ENCODE measurements at places on chromosomes 7 and 10.

- DNase-seq, result no peak
Measured at GRCh38 chr10:110758898-110759297, 112.8 kb upstream of the PDCD4 start.

DNA sequence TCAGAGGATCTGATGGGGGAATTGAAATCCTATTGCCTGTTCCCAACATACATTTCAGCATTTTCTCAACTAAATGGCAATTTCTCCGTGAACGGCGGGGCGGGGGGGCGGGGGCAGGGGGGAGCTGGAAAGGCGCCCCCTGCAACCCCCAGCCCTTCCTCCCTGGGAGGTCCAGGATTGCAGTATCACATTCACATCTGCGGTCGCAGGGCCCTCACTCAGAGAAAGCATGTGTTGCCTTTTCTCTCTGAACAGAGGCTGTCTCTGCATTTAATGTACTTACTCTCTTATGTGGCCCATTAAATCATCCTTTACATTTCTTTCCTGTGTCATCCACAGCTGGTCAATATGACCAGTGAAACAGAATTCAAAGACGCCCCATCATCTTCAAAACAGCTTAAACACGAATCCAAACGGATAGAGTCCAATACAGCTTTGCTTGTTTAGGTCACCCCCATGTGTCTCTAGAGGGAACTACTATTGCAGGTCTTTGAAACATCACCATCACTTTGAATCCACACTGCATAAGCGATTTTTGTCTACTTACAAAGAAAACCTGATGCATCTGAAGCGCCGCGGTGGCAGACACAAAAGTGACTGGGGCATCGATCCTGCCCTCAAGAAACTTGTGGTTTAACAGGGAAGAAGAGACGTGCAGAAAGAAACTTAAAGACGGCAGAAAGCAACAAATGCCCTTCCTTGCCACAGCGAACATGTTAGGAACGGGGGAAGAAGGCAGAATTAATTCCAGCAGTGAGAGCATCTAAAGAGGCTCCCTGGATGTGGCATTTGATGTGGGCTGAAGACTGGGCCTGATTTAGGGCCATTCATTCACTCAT is 17.0 kb upstream of the ECHDC3 start:
- DNase-seq, result peak; percentile 64

GRCh38 chr10:127133672-127134500 is 62.5 kb downstream of the INSYN2A start:
- no peak for DNase-seq

- no peak for DNase-seq
Measured at GRCh38 chr7:12684733-12685132, 2.7 kb upstream of the ARL4A start.

DNA sequence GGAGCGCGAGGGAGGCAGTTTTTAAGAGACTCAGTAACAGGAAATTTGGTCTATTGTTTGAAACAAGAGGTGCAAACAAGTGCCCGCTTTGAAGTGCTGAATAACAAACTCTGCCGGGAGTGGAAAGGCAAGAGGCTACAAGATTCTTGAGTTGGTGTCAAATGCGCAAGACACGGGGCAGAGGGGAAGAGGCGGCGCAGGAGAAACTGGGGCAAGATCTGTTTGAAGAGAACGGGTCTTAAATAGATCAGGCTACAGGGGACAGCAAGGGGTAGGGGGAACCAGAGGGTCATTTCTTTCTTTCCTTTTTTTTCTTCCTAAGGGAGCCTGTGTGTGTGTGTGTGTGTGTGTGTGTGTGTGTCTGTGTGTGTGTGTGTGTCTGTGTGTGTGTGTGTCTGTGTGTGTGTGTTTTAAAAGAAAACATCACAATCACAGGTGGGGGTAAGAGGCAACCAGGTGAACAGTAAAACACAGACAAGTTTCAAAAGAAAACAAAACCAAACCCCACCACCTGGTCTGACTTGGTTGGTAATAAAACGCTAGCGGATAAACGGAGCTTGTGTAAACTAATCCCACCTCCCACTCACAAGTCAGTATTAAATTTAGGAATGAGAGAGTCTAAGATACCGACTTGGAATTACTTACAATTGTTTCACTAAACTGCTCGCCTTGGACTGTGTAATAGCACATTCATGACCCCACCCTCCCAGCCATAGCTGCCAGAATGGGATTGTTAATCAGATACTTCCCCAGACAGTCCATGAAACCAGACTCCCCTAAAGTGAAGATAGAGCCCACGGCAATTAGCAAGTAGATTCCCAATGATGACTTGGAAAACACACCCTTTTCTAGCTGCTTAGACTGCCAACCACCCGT is 13.1 kb upstream of the CUX1 start:
- no peak for DNase-seq

DNA sequence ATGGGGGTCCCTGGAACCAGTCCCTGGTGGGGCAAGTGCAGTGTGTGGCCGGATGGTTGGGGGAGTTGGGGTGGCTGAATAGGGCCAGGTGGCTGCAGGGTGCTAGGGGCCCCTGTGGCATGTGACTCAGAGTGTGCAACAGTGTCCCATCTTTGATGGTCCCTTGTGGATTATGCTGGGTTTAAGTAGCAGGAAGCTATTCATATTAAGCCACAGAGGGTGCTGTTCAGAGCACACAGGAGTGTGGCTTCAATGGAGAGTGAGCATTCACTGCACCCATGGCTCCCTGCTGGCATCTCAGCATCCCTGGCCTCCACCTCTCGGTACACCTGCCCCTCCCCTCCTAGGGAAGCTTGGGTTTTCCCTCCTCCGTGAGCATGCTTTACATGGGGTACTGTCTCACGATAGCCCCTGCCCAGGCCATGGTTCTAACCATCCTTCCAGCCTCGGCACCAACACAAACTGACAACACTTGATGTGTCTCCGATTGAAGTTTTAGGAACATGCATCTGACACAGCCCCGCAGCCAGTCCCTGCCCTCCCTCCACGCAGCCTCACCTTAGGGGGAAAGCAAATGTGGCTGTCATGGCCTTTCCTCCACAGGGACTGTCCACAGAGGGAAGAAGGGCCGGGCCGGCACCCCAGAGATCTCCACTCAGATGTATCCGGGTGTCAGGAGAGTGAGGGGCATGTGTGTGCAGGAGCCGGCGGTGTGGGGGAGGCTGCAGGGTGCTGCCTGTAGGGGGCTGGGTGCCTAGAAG is 30.4 kb upstream of the PPIF start:
- no peak for DNase-seq

- no peak for DNase-seq
Measured at GRCh38 chr7:339062-339342, 49.0 kb downstream of the FOXL3 start.

All from midbrain (tissue), 1 donor.